ENCODE measurements at places on chromosomes 2 and 18.

GRCh38 chr2:28436525-28437051, 43.9 kb downstream of the FOSL2 start:
- DNase-seq: no peak

DNA sequence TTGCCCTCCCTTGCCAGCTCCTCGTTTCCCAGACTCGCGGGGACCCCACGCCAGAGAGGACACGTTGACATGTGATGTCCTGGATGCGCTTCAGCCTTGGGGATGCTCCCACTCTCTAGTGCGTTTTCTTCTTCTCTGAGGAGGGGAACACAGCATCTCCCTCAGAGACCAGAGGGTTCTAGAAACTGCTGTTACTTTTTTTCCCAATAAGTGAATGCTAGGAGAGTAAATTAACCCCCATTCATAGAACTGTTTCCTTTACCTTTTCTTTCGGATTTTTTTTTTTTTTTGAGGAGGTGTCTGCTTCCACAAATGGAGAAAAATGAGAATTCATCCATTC, 370 bp upstream of the EFEMP1 start:
- DNase-seq: no peak

- DNase-seq: peak; percentile 41
These were observed 1.2 kb downstream of the CABLES1 start for GRCh38 chr18:23136326-23137096.

DNA sequence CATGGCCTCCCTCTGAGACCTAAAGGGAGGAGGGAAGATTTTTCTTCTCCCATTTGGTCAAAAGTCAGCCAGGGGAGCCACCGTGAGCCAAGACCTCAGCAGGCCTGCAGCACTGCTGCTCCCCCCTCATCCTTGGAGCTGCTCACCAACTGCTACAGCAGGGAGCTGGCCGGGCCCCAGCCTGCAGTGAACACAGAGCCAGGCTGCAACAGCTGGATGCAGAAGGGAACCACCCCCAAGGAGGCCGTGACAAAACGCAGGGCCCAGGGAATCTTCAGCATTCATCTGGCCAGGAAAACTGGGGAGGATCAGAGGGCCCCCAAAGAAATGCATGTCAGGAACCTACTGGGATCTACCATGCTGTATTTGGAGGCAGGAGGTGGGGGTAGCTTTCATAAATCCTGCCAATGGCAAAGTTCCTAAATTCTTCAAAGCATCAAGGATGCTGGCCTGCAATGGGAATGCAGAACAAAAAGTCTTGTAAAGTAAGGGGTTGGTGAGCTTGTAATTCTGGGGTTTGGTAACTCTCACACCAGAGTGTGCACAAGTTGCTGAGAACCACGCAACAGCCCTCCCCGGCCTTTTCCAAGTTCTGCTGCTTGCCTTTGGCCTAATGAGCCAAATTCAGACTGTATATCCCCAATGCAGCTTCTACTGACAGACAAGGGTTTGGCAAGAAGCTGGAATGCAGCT, 61.0 kb downstream of the CACNB4 start:
- no peak for DNase-seq

DNA sequence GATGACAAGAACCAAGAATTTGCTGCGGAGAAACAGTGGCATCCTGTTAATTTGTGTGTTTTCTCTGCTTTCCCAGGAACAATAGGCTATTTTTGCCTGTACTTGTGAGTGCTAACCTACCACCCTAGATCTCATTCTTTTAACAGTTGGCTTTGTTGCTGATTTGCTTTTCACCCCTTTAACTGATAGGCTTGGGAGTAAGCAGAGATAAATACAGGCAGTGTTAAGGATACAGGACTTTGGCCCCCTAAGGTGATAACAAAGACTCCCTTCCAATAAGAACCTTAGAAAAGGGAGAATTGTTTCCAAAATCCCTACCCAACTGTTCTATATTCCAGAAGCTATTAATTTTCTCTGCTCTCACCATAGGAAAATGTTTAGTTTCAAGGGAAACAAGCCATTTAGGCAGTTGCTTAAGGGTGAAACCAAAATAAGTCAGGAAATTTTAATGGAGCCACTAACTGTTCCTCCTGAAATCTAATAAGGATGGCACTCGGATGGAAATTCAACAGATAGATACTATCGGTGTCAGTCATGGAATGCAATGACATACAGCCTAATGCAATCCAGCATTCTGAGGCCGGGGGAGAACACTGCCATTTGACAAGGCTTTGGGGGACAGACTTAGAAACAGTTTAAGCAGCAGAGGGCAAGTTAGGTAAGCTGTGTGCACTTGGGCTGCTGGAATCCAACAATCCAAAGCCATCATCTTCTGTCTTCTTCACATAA, 238.8 kb downstream of the RNF152 start:
- no peak for DNase-seq

- DNase-seq: no peak
These were observed 49.0 kb upstream of the MAP4K3 start for GRCh38 chr2:39486071-39486470.

- no peak for DNase-seq
These were observed 11.8 kb downstream of the GCFC2 start for GRCh38 chr2:75698918-75699317.

DNA sequence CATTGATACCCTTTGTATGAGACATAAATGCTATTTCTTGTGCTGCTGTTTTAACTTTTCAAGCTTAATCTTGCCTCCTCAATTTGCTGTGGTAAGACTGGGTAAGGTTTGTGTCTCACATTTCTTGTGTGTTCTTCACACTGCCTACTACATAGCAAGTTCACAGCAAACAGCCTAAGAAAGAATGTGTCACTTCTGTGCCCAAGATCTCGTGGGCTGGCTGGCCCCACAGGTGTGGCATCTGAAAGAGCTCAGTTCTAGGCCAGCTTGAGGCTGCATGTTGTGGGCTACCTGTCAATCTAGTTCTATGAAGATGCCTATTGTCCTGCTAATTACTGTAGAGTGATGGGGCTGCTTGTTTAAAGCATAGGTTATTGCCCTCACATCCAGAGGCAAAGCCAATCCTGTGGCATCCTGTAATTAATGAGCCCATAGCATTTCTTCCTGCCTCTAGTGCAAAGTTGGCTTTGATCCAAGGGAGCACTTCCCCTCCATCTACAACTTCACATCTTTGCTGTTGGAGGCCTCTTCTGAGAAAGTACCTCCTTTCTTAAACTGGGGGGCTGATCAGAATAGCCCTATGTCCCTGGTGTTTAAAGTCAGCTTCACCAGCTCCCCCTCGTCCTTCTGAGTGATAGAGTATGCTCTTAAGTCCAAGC, 40.9 kb upstream of the ASPRV1 start:
- DNase-seq: no peak

GRCh38 chr2:24459224-24460161, 31.6 kb upstream of the NCOA1 start:
- DNase-seq: no peak

GRCh38 chr2:32314886-32315285, 37.2 kb downstream of the YIPF4 start:
- DNase-seq: no peak

DNA sequence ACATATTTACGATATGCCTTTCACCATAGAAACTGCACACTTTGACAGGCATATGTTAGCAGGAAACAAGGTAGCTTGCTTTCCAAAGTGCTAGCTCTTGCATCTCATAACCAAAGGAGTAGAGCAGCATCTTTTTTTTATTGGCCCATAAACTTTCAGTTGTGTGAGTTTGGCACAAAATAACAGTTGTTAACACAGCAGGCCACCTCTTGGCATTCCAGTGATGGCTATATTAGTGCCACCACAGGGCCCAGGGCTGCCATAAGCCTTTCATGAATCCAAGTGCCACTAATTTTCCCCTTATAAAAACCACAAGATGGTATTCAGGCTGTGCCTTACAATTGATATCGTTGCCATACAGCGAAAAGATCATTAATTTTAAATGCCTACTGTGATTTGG, 40.3 kb upstream of the KLF7 start:
- no peak for DNase-seq

DNA sequence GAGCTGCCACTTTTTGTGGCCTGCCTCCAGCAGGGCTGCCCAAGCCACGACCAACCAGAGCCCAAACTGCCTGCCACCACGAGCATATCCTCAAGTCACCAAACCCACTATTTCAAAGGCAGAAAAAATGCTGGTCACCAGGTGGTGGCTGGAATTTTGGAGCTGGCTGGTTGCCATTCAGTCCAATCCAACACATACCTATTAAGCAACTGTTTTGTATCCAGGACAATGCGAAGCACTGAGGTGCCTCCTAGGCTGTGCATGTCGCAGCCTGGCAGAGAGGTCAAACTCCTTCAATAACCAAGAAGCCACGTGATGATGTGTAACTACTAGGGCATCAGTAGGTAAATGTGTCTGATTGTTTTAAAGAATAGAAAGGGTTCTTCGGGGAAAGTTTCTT, 108.3 kb upstream of the PPP1CB start:
- DNase-seq: no peak

DNA sequence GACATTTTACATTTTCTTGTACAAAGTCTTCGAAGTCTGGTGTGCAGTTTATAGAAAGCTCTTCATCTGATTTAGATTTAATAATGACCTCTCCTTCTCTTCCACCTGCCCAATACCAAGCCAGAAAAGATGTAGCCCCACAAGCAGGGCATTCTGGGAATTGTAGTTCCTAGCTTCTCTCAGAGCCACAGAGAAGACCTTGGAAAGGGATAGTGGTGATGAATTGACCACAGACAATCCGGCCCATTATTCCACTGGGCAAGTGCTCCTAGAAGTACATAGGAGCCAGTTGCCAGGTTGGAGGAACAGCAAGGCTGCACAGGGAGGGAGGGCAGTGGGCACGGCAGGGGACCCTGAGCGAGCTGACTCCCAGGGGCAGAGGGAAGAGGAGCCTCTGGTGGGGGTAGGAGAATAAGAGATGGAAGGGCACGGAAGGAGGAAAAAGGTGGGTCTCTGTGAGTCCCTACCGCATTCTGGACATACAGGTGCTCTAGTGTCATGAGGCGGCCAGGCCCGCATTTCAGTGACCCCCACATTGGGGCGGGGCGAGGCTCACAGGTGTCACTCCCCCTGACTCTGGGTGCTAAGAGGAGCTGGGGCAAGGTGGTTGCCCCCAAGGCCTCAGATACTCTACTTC, 152.5 kb upstream of the HAAO start:
- no peak for DNase-seq

- no peak for DNase-seq
These were observed 18.3 kb upstream of the ICOS start for GRCh38 chr2:203918264-203918663.

- no peak for DNase-seq
These were observed 384.6 kb downstream of the STK39 start for GRCh38 chr2:167862782-167863181.

- no peak for DNase-seq
These were observed 11.2 kb upstream of the PROM2 start for GRCh38 chr2:95262896-95263542.

- DNase-seq: no peak
These were observed 216.2 kb upstream of the ST6GAL2 start for GRCh38 chr2:107102176-107102575.

- DNase-seq: no peak
These were observed 1610.4 kb upstream of the ZEB2 start for GRCh38 chr2:146130290-146130689.

DNA sequence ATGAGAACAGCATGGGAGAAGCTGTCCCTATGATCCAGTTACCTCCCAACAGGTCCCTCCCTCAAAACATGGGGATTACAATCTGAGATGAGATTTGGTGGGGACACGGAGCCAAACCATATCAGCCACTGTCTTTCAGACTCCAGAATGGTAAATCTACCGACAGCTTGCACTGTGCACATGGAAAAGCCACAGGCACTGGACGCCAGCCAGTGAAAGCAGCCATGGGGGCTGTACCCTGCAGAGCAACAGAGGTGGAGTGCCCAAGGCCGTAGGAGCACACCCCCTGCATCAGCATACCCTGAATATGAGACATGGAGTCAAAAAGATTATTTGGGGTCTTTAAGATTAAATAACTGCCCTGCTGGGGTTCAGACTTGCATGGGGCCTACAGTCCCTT, 218.4 kb downstream of the PDE1A start:
- DNase-seq: no peak

DNA sequence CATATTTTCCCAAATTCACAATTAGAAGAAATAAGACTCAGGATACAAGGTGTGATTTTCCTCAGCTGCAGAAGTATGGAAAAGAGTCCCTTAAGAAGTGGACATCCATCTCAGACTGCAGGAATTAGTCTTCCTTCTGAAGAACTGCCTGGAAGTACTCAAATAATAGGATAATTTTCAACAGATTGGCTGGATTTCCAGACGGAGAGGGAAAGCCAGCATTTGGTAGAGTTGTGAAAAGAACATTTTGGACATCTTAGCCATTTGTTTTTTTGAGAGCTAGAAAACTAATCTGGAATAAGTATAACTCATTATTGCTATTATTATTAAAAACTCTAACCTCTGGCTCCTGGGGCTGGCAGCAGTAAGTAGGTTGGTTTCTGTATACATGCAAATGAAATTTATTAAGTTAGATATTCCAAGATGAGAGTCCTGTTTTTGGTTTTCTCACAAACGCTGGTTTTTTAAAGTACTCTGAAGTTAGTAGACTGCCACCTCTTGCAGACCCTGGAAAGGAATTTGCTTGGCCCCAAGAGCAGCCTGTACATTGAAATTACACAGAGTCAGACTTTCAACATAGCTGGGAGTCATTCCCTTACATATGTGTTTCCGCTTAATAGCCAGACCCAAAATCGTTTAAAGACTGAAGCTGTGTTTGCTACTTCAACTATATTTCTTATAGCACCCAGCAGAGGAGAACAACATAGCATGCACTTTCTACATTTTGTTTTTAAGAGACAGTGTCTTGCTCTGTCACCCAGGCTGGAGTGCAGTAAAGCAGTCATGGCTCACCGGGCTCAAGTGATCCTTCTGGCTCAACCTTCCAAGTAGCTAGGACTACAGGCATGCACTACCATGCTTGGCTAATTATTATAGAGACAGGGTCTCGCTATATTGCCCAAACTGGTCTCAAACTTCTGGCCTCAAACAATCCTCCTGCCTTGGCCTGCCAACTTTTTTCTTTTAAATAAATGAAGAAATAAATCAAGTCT, 142.4 kb downstream of the THADA start:
- DNase-seq: no peak

DNA sequence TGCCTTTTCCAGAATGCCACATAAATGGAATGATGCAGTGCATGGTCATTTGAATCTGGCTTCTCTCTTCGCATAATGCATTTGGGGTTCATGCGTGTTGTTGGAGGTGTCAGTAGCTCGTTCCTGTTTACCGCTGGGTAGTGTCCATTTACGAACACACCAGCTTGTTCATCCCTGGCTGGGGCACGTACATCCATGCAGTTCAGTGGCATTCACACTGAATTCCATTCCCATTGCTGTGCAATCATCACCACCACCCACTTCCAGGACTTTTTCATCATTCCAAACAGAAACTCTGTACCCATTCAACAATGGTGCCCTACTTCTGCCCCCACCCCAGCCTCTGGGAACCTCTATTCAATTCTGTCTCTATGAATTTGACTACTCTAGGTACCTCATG, 14.7 kb upstream of the CIDEA start:
- no peak for DNase-seq

- no peak for DNase-seq
These were observed 542.8 kb downstream of the DSC3 start for GRCh38 chr18:30499721-30500120.

DNA sequence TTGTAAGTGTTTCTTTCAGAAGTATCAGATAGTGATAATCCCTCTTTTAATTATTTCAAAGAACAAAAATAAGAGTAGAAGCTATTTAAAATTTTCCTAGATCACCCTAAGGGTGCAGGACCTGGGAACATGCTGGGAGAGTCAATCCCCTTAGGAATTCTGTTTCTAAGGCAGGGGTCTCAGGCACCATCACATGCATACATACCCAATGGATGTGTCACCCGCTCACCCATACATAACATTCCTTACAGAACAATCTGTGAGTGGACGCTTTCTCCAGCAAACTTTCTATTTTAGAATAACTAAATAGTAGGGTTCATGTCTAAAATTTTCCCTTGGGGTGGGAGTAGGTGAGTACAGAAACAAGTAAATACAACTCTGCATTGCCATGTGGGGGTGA, 8.4 kb downstream of the DSEL start:
- DNase-seq: no peak

All from MM.1S (cell line).